Kidney epithelial cell (primary cell): ENCODE measurements at places on chromosomes 7 and 10. TPM values are rescaled to one million over a fixed set of nuclear protein-coding genes. Genes with fewer than 3 reads are reported as not detected.

Gene CDK14
- total RNA-seq = 14.4 and 18.2 TPM in 2 replicates

Gene GIMAP7
- not detected in 2 replicates for total RNA-seq

GRCh38 chr7:47720141-47720906, 138.4 kb upstream of the TNS3 start:
- DNase-seq = no peak

DNA sequence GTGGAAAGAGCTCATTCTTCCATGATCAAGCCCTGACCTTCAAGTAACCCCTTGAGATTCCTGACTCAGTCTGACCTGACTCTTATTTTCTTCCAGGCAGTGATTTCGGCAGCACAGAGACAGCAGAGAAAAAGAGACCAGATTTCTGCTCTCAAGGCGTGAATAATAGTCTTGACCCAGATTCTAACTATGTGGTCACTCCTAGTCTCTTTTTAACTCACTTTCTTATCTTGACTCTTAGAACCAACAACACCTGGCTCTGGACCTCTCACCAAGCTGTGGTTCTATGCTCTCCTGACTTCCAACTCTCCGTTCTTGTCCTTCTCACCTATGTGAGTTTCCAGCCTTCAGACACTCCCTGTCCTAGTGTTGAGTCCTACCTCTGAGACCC, 36.9 kb upstream of the KDM7A start:
- no peak for DNase-seq

DNA sequence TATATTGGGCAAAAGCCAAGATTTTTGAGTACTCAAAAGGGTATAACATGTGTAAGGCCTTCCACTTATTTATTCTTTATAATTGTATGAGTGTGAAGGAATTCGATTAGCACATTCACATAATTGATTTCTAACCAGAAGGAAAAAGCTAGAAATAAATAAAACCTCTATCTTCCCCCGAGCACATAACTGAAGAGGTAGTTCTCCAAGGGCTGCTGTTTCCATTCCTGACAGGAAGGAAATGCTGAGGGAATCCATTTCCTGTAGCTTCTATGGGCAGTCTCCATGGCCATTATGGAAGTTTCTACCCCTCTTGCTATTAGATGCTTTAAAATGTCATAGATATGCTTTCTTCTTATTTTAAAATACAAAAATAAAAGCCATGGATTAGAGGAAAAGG, 70.5 kb upstream of the ABCB5 start:
- DNase-seq = no peak

DNA sequence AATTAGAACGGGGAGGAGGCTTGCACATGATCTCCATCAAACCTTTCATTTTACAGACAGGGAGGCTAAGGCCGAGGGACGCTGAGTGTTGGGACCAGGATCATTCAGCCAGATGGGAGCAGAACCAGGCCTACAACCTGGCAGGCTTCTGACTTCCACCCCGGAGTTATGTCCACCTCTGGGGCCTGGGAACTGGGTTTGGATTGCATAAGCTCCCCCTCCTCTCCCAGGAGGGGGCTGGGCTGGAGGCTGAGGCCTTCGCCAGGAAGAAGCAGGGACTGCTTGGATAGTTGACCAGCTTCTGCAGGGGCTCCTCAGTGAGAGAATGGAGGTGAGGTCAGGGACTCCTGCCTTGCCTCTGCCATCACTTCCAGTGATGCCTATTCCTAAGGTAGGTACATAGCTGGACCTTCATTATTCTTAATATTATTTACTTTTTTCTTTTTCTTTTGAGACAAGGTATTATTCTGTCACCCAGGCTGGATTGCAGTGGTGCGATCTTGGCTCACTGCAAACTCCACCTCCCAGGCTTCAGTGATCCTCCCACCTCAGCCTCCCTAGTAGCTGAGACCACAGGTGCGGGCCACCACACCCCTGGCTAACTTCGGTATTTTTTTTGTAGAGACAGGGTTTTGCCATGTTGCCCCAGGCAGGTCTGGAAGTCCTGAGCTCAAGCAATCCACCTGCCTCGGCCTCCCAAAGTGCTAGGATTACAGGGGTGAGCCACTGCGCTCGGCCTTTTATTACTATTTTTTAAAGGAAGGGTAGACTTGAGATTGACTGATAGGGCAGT, 1.3 kb downstream of the SNX10 start:
- no peak for DNase-seq
